Head of caudate nucleus (tissue), 42 donors: ENCODE measurements at places on chromosomes 5 and 9.

- DNase-seq = no peak
Measured at GRCh38 chr5:78232163-78232562, 62.3 kb downstream of the AP3B1 start.

DNA sequence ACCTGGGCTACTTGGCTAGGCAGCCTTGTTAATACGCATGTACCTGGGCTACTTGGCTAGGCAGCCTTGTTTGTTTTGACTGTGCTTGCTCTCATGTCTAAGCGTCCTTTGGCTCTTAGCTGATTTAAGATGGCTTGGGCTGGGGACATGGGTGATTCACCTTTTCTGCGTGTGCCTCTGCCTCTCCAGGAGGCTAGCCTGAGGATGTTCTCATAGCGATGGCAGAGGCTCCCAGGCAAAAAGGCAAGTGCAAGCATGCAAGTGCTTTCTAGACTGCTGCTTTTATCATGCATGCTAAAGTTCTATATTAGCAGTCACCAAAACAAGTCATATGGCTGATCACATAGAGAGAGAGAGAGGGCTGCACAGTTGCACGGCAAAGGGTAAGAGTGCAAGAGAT, 300.5 kb downstream of the IRX1 start:
- DNase-seq = no peak

GRCh38 chr9:130528674-130529073, 50.7 kb upstream of the FUBP3 start:
- DNase-seq = no peak

GRCh38 chr5:109688630-109688969, 1.1 kb upstream of the MAN2A1 start:
- DNase-seq = peak; percentile 43

- no peak for DNase-seq
Measured at GRCh38 chr5:143923634-143924266, 111.8 kb downstream of the HMHB1 start.

- DNase-seq = no peak
Measured at GRCh38 chr9:69463497-69464068, 138.6 kb downstream of the ENTREP1 start.

DNA sequence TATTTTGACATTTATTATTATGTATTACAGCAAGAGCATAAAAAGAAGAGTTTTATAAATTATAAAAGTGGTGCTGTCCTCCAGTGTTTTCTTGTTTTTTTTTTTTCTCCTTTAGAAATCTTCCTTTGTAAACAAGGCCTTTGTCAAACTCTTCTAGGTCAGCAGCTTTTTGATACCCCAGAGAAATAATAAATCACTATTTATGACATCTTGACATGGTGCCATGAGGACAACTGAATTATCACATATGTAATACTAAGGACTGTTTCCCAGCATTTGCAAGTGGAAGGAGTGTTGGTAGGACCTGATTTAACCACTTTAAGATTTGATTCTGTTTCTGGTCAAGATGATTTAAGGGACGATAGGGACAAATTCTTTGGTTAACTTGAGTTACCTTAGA, 4.6 kb downstream of the SMARCA2 start:
- no peak for DNase-seq

DNA sequence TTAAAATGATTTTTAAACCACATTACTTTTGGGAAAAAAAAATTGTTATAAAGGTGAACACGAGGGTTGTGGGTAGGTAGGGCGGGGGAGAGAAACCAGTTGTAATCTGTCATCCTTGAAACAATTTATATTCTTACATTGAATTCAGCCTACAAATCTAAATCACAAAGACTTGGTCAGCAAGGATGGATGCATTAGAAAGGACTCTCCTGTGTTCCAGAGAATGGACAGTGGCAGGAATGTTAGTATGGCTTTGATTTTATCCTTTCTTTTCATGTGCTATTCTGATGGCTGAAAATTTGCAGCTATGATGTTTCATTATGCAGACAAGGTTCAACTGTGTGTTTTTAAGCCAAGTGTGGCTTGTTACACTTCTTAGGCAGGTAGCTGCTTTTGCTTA, 234.7 kb downstream of the SLF1 start:
- no peak for DNase-seq

GRCh38 chr9:95091601-95092261, 225.8 kb downstream of the FANCC start:
- DNase-seq = peak; percentile 25

GRCh38 chr9:91221332-91221731, 140.4 kb downstream of the AUH start:
- no peak for DNase-seq

GRCh38 chr5:172716796-172717313, 54.1 kb downstream of the DUSP1 start:
- peak; percentile 90 for DNase-seq

DNA sequence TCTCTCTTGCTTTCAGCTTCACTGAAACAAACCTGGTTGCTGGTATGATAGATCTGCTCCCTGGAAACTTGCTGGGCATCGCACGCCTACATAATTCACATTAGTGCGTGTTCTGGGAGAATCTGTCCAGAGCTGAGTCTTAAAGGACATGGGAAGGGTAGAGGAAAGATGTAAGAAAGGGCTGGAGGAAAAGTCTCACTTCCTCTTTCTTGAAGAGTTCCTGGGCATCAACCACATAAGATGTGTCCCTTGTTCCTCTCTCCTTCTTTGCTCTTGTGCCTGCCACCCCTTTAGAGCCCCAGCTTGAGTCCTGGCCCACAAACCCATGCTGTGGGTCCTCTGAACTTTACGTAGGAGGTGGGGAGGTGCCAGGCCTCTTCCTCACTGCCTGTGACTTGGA, 205.3 kb upstream of the PANK3 start:
- no peak for DNase-seq
